SK-N-SH treated with all-trans-retinoic acid at 6 μM for 48 hours (cell line): ENCODE measurements at places on chromosomes 16 and 17.

GRCh38 chr17:33079201-33079600, 87.6 kb downstream of the SPACA3 start:
- ATAC-seq: no peak

- peak; percentile 91 for ATAC-seq
Measured at GRCh38 chr16:50202926-50203624, 50.0 kb downstream of the TENT4B start.

DNA sequence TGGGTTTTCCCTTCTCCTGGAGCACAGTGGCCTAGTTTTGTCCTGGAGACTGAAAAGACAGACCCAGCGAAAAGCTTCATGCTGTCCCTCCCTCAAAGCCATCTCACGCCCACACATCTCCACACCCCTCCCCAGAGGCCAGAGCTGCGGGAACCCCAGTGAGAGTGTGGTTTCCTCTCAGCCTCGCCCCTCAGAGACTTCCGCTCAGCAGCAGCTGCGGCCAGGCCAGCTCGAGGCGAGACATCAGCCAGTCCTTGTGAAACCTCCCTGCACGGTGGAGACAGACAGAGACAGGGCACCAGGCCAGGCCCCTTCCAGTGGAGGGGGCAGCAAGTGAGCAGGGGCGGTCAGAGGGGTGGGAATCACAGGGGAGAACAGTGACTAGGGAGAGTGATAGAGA, 77.0 kb upstream of the TNRC6C start:
- ATAC-seq: peak; percentile 75

DNA sequence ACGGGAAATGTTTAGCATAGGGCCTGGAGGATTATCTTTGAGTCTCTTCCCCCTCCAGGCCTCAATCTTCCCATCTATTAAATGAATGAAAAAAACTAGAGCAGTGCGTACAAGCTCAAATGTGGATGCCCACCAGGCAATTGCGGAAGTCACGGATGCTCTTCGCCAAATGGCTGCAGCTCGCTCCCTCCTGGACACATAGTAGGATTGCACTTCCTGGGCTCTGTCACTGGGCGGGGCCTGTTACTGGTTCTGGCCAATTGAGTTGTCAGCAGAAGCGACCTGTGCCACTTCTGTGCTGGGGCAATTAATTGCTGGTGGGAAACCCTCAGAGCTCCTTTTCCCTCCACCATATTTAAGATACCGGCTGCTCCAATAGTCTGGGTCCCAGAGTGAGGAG, 168.2 kb upstream of the IRX6 start:
- ATAC-seq: no peak

DNA sequence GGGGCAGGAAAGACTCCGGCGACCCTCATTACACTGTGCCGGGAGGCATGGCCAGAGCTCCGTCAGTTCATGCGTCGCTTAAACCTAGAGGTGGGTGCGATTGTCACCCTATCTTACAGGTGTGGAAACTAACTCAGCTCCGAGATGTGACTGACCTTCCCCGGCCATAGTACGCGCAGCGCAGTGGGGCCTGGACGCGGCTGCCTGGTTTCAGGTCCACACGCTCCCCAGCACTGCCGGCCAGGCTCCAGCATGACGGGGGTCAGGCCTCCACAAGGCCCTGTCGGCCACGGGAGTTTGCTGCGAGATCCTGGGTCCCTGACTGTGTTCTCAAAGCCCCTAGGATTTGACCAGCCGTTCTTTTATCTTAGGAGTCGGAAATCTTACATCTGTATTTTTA, 34.4 kb downstream of the JPH3 start:
- ATAC-seq: peak; percentile 2; the same call in 2 of the 3 replicates

DNA sequence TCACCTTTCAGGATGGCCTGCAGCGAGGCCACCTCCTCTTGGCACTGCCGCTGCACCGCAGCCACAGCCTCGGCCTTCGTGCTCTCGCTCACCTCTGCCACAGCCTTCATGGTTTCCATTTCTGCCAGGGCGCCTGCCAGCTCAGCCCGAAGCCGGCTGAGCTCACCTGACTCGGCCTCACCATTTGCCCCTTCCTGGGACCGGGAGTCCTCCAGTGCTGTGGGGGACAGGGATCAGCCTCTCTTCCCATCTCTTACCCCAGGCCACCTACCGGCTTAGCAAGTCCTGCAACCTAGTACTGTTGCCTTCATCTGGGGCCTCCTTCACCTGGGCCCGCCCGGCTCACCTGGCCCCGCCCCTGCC, 658 bp downstream of the RABEP2 start:
- no peak for ATAC-seq

GRCh38 chr16:14358697-14359305, 271.3 kb downstream of the PARN start:
- ATAC-seq: no peak

DNA sequence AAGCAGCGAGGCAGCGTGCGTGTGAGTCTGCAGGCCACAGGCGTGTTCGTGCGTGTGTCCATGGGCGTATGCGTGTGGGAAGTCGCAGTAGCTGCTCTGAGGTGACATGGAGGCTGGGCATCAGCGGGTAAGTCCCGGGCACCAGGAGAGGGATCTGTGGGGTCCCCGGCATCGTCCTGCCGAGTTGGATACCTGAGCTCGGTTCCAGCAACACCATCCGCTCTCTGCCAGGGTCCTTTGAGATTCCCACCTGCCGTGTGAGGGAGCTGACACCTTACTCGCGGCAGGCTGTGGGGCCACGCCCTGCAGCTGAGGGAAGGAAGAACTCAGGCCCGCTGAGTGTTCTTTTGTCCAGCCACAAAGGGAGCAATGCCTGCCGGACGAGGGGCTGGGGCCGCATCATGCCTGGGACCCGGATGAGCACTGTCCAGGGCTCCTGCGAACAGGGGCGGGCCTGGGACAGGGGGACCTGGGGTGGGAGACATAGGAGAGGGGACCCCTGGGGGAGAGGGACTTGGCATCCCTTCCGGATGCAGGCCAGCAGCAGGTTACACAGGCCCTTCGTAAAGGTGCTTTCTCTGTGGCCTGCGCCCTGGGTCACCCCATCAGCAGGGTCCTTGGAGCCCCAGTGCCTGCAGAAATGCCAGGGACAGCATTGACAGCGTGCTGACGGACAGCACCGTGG, 5.0 kb upstream of the SNAI3 start:
- no peak for ATAC-seq

- no peak for ATAC-seq
Measured at GRCh38 chr17:3835410-3836229, 10.4 kb downstream of the NCBP3 start.

DNA sequence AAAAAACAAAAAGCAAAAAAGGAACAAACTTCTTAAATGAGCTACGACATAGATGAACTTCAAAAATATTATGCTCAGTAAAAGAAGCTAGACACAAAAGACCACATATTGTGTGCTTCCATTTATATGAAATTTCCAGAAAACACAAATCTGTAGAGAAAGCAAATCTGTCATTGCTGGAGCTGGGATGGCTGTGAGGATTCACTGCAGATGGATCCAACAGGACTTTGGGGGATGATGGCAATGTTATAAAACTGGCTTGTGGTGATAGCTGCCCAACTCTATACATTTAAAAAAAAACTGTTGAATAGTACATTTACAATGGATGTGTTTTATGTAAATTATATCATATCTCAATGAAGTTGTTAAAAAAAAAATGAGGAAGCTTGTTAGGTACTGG, 52.6 kb upstream of the MAP3K14 start:
- no peak for ATAC-seq
